ENCODE measurements at places on chromosomes 7 and 10.

GRCh38 chr7:20799566-20800366, 13.1 kb upstream of the SP8 start:
- DNase-seq: no peak

DNA sequence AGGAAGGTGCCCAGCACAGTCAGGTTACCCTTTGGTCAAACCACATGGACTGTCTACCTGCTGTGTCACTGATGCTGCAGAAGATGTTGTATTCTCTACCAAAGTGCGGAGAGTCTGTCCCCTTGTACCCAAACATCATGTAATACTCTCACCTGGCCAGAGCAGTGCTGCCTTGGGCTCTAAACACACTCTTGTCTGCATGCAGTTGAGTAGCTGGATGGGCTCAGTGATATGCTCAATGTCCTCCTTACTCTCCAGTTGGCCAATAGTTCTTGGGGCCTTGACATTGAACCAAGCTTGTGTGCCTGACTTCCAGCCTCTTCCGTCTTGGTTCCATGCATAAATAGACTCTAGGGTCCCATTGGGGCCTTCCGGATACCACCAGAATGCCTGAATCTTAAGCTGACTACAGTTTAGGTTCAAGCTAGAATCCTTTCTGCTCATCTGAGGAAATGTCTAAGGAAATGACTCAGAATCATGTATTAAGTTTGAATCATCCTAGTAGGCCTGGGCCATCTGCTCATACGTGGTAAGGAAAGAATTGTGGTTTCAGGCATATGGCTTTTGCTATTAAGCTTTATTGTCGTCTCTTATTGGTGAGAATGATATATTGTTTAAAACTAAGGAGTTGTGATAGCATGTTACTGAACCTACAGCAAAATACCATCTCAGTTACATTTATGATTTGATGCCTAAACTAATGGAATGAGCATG, 118.0 kb downstream of the OTUD1 start:
- no peak for DNase-seq

- DNase-seq: no peak
Measured at GRCh38 chr10:96073722-96074121, 30.3 kb downstream of the CCNJ start.

- DNase-seq: no peak
Measured at GRCh38 chr10:95789902-95790301, 33.9 kb downstream of the ENTPD1 start.

- no peak for DNase-seq
Measured at GRCh38 chr7:140127360-140128127, 49.2 kb downstream of the KDM7A start.

DNA sequence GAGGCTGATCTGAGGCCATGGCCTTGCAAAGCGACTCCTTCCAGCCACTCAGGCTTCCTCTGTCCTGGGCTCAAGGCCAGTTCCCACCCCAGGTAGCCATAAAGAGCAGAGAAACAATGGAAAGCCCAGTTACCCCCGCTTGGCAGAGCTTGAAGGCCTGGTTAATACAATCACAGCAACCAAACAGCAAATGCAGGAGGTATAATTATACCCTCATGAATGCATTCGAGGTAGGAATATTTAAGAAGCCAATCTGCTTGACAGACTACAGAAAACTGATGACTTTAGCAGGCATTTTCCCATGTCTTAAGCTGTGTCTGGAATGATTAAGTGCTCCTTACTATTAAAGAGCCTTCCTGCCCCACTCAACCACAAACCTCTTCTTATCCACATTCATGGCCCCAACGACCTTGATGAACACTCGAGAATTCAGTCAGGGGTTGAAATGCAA, 114.1 kb upstream of the MACROH2A2 start:
- DNase-seq: no peak

Data from cortex of kidney (tissue), 1 donor.